H4 (cell line): ENCODE measurements at places on chromosomes 6 and 20. TPM values are rescaled to one million over a fixed set of nuclear protein-coding genes. Genes with fewer than 3 reads are reported as not detected.
A peak's percentile ranks its signal among the peaks of the same experiment; 100 is the strongest.

GABRR1 gene
- not detected in 2 replicates for total RNA-seq

CCM2L gene
- 0.04 TPM in 1 of 2 replicates, not detected in the other for total RNA-seq

CRISP2 gene
- total RNA-seq, result 0.08 and 0.23 TPM in 2 replicates

FOXC1 gene
- 4.8 and 4.9 TPM in 2 replicates for total RNA-seq

LAMP5 gene
- total RNA-seq, result not detected in 2 replicates

EFCAB8 gene
- total RNA-seq, result 0.04 TPM in 1 of 2 replicates, not detected in the other

LY6G6D gene
- not detected in 2 replicates for total RNA-seq

GSTA3 gene
- total RNA-seq, result 0.19 TPM in 1 of 2 replicates, not detected in the other

NRSN1 gene
- not detected in 2 replicates for total RNA-seq

CRIP3 gene
- total RNA-seq, result not detected in 2 replicates

CCDC170 gene
- not detected in 2 replicates for total RNA-seq

PXDC1 gene
- 13.7 and 21.3 TPM in 2 replicates for total RNA-seq

MUCL3 gene
- not detected in 2 replicates for total RNA-seq

DNA sequence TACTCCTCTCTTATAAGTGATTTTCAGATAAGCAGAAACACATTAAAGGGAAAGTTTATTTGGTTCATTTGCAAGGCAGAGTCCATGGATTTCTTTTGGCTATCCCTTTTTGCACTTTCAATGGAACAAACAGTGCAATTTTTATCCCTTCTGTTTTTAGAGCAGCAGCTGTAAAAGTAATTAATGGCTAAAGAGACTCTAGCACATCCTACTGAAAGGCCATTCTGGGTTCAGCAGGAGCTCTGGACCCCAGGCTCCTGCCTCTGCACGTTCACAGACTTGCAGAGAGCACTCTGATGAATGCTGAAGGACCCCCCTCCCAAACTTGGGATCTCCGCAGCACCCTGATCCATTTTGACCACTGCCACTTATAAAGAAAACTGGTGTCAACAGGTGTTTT is 40.3 kb upstream of the PDE7B start:
- no peak for DNase-seq

DNA sequence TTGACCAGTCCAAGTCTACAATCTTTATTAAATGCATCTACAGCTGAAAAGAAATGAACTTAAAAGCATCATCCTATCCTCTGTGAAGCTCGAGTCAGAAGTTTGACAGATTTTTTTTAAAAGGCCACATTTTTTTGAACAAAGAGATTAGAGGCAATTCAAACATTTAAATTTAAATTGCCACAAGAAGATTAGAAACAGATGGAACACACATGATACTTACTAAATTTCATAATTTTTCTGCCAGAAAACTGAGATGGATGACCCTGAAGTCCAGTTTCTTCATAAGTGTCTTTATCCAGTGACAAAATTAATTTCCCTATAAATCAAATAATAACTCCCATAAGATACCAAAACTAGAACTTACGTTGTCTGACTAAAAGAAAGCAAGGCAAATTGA is 4.3 kb downstream of the RPP40 start:
- DNase-seq, result no peak

DNA sequence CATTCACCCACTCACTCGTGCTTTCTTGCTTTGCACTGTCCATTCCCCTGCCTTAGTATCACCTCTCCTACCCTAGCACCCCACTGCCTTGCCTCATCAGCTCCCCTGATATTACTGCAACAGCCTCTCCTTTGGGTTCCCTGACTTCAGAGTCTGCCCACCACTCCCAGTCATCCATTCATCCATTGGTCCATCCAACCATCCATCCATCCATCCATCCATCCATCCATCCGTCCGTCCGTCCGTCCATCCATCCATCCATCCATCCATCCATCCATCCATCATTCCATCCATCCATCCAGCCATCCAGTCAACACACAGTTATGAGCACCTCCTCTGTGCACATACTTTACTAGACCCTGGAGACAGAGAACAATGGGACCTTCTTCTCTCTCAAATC is 22.9 kb upstream of the FAM83D start:
- no peak for DNase-seq

- no peak for DNase-seq
Measured at GRCh38 chr20:2101057-2101864, at the start of gene STK35. TSS of gene STK35 (plus strand) at chr20:2101827. CDS start at chr20:2101882, 55 bp downstream.

DNA sequence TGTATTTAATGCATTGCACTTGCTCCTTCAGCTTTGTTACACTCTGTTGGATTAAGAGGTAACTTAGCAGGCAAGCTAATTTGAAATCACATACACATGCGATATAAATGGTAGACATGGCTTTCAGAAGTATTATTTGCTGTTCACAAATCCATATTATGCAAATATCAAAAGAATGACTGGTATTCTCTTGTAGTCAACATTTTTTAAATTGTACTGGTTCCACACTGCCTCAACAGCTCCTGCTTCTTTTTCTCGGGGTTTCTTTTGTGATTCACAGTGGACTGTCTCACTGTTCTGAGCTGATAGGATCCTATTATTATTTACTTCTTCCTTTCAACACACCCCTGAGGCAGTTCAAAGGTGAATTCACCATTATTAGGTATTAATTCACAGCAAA is 927.4 kb downstream of the KIF16B start:
- no peak for DNase-seq

- peak; percentile 64 for DNase-seq
Measured at GRCh38 chr6:25179051-25179778, 100.0 kb upstream of the CARMIL1 start.

DNA sequence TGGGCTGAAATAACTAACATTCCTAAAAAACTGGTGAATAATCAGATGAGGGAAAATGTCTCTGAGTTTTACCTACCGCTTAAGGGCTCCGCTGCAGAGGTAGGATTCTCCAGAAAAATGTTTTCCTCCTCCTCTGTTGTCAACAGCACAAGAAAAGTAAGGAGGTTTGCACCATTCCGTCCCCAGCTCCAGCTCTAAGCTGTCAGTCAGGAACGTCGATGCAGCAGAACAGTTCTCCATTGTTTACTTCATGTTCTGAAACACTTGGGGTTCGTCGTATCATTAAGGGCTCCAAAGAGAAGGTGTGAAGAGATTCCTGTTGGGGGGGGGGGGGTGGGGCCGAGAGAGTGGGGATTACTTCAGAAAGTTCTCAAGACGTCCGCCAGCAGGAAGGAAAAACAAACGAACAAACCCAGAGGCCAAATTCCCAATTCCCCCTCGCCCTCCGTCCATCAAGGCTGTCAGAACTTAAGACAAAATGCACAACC is 734 bp downstream of the MMS22L start:
- no peak for DNase-seq

DNA sequence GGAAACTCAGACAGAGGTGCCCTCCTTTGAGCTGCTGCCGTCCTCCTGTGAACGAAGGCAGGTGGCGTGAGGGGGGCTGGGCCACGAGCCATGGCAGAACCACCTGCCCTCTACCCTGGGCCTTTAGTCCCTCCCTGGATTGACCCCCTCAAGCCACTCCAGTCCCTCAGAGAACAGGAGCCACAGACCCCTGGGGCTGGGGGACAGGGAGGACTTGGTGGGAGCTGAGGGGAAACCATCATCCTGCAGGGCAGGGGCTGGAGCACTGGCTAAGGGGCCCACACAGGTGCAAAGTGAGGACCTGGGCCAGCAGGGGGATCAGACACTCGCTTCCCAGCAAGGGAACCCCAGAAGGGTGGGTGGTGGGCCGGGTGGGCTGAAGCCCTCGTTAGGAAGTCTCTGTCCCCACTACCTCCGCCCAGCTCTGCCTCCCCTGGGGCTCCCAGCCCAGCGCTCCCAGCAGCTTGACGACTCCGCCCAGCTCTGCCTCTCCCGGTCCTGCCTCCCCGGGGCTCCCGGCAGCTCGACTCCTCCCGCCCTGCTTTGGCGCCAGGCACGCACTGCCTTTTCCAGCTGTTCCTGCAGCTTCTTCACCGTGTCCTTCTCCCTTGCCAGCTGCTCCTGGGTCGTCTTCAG is 44.4 kb downstream of the DSTN start:
- DNase-seq, result no peak

DNA sequence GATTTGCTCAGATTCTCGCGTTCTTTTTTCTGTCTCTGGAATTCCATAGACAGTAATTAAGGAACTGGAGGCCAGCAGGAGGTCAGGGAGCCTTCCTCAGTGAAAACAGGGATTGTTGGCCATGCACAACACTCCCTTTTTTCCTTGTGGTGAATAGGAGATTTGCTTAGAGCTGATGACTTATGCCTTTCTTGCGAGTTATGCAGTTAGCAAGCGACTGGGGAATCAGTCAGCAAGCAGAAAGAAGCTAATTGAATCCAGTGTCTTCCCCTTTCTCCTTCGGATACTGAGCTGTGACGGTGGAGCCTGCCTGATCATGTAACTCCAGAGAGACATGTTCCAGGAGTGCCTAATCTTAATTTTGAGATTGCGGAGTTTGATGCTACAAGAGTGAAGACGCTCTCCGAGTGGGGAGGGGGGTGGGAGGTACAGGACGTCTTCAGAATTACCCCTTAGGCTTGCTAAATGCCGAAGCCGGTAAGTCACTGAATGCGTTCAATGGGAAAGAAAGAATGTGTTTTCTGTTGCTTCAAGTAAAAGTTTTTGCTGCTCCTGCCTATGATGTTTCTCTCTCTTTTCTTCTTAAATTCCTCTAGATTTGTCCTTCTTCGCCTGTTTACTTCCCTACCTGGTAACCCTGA is 165.9 kb downstream of the SASH1 start:
- DNase-seq, result peak; percentile 37

DNA sequence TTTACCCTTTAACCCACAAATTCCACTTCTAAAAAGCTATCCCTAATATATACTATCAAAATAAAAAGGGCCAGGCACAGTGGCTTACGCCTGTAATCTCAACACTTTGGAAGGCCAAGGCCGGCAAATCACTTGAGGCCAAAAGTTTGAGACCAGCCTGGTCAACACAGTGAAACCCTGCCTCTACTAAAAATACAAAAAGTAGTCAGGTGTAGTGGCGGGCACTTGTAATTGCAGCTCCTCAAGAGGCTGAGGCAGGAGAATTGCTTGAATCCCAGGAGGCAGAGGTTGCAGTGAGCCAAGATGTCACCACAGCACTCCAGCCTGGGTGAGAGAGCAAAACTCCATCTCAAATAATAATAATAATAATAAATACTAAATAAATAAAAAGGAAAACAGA is 82.5 kb downstream of the TRIM27 start:
- DNase-seq, result no peak

DNA sequence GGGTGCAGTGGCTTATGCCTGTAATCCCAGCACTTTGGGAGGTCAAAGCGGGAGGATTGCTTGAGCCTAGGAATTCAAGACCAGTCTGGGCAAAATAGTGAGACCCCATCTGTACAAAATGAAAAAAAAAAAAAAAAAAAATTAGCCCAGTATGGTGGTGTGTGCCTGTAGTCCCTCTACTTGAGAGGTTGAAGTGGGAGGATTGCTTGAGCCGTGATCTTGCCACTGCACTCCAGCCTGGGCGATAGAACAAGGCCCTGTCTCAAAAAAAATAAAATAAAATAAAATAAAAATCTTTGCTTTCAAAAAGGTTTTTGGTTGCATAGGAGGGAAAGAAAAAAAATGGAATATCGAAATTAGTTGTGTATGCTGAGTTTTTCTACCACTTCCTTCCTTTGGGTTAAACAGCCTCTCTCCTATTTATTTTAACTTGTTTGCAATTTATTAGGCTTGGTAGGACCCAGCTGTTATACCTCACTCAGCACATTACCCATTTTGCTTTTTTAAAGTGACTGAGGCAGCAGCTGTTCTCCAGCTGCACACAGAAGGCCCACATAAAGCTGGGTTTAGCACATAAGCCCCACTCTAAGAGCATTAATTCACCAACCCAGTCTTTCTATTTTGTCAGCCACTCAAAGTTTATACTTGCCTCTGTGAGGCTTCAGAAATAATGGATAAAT is 152.3 kb downstream of the ZFAND3 start:
- no peak for DNase-seq

DNA sequence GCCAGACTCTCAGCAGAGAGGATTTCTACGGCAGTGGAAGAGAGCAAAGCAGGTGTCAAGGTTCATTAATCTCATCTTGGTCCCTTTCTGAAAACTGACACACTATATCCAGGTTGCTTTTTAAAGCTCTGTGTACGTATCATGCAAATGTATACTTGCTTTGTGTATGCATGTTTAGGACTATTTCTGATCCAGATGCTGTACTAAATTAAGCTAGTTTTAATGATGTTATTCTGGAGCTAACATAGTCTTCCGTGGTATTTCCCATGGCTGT is 59.2 kb upstream of the SNX9 start:
- DNase-seq, result no peak

DNA sequence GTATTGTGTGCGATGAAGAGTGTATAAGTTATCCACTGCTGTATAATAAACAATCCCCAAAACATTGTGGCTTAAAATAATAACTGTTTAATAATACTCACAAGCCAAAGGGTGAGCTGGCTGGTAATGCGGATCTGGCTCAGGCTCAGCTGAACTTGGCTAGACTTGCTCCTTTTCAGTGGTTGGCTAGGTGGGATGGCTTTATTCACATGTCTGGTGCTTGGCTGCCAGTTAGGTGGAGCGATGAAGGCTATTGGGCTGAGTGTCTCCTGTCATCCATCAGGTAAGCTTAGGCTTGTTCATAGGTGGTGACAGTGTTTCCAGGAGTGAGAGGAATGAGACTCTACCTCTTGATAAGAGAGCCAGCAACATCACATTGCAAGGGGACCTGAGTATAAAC is 135.0 kb upstream of the ASCC3 start:
- DNase-seq, result no peak
